AG04449 (cell line): ENCODE measurements at places on chromosomes 16 and 17.

GRCh38 chr16:57863434-57864160 lies 61.3 kb upstream of the KIFC3 start:
- DNase-seq: peak; percentile 44

GRCh38 chr17:79933863-79934652 lies 94.8 kb upstream of the CBX4 start:
- no peak for DNase-seq

DNA sequence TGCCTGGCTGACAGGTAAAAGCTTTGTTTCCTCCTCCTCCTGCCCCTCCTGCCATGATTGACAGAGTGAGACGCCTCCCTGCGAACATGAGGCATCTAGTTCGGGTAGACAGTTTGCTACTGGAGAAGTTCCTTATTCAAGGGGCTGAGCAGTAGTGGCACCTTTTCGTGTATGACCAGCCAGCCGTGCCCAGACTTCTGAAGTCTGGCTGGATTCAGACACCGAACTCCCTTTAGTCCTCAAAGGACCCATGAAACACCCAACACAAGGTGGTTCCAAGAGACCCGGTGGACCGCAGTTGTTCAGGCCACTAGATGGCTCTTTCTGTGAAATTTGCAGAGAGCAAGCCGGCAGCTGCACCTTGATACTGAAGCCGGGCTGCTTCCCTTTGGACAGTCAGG lies 192.8 kb downstream of the XYLT1 start:
- no peak for DNase-seq

DNA sequence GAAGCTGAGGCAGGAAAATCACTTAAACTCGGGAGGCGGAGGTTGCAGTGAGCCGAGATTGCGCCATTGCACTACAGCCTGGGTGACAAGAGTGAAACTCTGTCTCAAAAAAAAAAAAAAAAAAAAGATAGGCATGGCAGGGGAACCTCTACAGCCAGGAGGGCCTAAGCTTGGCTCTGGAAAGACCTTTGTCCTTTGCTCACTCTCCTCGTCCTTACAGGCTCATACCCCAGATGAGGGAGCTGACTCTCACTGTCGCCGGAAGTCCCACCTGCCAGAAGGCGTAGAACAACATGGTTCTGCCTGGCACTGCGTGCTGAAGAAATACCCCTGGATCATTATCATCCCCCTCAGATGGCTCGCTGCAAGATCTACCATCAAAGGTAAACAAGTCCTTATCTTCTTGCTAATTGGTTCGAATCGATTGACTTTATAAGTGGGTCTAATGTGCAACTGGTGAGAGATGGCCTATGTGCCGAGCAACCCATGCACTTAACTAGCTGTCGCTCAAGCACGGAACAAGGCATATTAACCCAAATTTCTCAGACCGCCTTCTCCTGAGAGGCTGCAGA lies 29.7 kb downstream of the RTN4RL1 start:
- DNase-seq: no peak

DNA sequence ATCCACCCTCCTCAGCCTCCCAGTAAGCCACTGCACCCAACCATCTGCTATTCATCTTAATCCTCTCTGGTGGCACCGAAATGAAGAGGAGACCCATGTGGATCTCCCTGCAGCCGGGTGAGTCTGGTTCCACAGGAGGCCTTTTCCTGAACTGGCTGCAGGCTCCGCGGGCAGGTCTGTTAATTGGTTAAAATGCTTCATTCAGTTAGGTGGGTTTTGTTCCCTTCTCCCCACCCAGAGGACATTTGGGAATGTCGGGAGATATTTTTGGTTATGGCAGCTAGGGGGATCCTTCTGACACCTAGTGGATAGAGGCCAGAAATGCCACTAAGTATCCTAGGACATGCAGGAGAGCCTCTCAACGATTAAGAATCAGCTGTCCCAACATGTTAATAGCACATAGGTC lies 16.7 kb downstream of the C16orf54 start:
- DNase-seq: no peak
